ENCODE measurements at places on chromosomes 13 and 19. TPM values are rescaled to one million over a fixed set of nuclear protein-coding genes. Genes with fewer than 3 reads are reported as not detected.
A peak's percentile ranks its signal among the peaks of the same experiment; 100 is the strongest.

DNA sequence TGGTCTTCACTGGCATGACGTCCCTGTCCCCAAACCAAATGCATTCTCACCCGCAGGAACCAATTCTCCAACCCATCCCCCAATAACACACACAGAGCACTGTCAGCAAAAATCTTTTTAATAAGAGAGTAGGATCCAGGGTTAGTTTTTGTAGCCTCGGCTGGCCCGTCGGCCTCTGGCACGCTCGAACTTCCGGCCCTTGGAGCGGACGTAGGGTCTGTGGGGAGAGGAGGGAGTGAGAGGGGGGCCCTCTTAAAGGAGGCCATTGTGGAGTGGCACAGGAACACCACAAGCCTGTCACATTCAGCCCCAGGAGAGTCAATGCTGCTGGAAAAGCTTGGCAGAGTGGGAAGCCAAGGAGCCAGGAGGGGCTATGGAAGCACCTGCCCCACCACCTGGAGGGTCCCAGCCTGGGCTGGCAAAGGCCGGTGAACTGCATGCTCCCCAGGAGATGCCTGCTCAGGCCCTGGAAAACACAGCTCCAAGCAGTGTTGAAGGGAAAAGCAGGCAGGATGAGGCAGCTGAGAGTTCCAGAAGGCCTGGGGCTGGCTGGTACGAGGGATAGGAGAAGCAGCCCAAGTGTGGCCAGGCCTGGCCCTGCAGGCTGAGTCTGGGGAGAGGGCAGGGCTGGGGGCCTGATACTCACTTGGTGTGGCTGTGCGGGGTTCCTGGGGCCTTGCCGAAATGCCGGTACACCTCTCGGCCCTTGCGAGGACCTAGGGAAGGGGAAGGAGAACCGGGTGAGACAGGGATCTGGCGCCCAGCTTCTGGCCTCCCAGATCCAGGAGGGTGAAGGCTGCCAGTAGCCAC, 560 bp upstream of the FAM83E start:
- DNase-seq, result no peak

The PEG3 gene
- total RNA-seq, result 0.27 TPM

DNA sequence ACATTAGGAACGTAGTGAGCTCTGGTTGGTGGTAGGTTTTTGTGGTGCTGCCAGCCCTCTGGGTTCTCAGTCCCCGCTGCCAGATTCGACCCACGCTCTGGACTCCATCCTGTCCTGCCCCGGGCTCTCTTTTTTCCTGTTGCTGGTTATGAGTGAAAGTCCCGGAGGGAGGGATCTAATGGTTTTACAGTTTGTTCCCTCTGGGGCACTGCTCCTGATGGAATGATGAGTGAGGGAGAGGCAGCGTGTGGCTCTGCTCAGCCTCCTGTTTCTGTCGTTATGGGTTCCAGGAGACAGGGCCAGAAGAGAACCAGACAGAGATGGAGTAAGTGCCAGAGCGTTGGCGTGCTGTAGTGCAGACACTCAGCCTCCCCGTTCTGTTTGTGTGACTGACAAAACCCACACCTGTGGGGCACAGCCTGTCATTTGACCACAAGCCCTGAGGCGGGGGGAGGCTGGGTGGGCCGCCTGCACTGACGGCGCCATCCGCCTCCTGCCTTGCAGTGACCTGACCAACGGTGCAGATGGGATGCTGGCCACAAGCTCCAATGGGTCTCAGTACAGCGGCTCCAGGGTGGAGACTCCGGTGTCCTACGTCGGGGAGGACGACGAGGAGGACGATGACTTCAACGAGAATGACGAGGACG, 18.3 kb downstream of the ATP4B start:
- DNase-seq, result peak; percentile 7

GRCh38 chr19:17145546-17146497, 69.3 kb upstream of the USE1 start:
- DNase-seq, result no peak

The OSCAR gene
- 2.7 TPM for total RNA-seq

DNA sequence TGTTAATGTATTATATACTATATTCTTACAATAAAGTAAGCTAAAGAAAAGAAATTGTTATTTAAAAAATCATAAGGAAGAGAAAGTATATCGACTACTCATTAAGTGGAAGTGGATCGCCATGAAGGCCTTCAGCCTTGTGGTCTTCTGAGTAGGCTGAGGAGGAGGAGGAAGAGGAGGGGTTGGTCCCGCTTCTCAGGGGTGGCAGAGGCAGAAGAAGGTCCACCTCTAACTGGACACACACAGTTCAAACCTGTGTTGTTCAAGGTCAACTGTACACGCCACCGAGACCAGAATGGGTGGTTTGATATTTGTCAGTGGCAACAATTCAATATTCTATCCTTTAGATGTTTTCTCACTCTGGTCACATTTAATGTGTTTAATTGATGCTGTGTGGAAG, 67.2 kb downstream of the ALOX5AP start:
- DNase-seq, result no peak

The ARHGAP45 gene
- total RNA-seq, result 40.9 TPM

DNA sequence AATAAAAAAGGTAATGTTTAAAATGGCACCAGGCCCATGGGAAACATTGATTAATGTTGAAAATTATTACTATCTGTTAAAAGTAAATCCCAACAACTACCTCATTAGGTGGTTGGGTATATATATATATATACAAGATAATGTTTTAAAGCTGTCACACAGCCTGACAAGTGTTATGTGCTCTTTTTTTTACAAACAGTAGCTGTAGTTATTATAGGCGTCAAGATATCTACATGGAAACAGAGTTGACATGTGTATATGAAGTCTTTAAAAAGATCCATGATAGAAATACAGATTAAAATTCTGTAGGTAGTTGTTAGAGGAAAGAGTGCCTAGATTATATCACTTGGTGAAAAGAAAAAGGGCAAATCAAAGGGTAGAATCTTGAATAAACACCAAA, 279.9 kb downstream of the SLITRK6 start:
- DNase-seq, result no peak

GRCh38 chr19:42388851-42389489, 1.1 kb downstream of the CNFN start:
- no peak for DNase-seq
